NCI-H1048 (cell line): ENCODE measurements at places on chromosomes 7 and 10.

- DNase-seq: no peak
Measured at GRCh38 chr10:101609481-101609880, 21.4 kb downstream of the DPCD start.

GRCh38 chr7:5776894-5777660, 4.4 kb downstream of the RNF216 start:
- no peak for DNase-seq

DNA sequence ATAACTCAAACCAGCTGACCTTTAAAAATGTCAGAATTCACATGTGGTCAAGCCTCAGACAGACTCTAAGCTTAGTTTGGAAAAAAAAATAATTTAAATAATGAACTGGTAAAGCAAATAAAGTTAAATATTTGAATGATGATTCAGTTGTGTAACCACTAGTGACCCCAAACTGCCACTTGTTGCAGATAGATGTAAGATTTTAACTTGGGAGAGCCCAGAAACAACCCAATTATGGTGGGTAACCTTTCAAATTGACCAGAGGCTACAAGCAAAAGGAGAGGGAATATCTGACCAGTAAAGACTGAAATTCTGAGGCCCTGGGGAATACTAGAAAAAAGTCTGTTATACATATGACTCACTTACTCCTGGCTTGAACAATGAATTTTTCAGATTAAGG, 268.1 kb downstream of the HPSE2 start:
- no peak for DNase-seq

- DNase-seq: no peak
Measured at GRCh38 chr7:69129524-69129923, 468.8 kb upstream of the AUTS2 start.

DNA sequence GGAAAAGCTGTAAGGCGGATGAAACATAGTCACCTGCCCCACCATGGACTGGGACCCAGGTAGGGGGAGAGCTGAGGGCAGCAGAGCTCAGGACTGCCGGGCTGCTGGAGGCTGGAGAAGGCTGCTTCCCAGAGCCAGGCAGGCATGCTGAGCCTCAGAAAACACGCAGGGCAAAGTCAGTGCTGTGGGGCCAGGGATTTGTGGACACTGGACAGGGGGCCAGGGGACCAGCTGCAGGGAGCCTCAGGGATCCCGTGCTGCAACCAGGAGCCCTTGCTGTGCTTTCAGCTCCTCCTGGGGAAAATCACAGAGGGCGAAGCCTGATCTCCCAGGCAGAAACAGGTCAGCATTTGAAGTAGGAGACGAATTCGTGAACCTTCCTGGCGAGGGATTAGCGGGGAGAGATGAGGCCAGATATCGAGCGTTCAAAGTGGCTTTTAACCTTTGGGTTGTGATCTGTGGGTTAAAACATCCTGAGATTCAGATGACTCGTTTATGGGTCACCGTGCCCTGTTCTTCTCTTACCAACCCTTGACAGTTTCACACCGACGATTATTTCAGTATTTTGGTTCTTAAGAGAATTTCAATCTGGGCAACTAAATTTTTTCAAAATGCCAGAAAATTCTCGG, 85.6 kb upstream of the SHH start:
- no peak for DNase-seq

- DNase-seq: no peak
Measured at GRCh38 chr7:99605527-99605926, 7.5 kb downstream of the TMEM225B start.

- DNase-seq: no peak
Measured at GRCh38 chr10:59360605-59361405, 1.5 kb downstream of the FAM13C start.

GRCh38 chr7:105678811-105679495, 97.7 kb upstream of the EFCAB10 start:
- DNase-seq: no peak

- no peak for DNase-seq
Measured at GRCh38 chr10:70597856-70598815, 4.4 kb downstream of the PRF1 start.

GRCh38 chr7:154841731-154842331, 161.1 kb downstream of the PAXIP1 start:
- DNase-seq: no peak

DNA sequence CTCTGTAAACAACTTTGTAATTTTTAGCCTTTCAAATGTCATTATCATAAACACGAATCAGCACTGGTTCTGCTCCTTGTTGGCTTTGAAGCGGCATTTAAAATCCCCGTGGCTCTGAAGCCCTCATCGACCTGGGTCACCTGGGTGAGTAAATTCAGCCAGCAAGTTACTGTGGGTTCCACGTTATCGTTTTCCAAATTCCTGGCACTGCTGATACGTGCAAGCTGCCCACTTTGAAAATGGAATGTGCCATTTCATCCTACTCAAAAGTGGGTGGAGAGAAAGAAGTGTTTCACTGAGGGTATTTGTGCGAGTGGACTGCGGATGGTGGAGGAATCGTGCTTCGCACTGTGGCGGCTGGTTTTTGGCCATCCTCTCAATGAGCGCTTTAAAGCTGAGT, 281.7 kb downstream of the KLF6 start:
- no peak for DNase-seq

DNA sequence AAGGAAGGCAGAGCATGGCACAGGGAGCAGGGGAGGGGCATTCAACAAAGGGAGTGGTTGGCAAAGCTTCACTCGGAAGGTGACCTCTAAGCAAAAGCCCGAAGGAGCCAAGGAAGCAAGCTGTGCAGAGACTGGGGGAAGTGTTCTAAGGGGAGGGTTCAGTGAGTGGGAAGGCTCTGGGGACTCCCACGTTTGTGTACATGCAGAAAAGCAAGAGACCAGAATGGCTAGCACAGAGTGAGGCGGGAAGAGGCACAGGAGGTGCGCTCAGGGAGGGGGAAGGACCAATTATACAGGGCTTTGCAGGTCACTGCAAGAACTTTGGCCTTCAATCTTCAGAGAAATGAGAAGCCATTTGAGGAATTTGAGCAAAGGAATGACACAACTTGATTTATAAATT, 7.4 kb downstream of the ARHGAP21 start:
- no peak for DNase-seq

- DNase-seq: no peak
Measured at GRCh38 chr7:80187727-80188126, 53.1 kb downstream of the GNAI1 start.

DNA sequence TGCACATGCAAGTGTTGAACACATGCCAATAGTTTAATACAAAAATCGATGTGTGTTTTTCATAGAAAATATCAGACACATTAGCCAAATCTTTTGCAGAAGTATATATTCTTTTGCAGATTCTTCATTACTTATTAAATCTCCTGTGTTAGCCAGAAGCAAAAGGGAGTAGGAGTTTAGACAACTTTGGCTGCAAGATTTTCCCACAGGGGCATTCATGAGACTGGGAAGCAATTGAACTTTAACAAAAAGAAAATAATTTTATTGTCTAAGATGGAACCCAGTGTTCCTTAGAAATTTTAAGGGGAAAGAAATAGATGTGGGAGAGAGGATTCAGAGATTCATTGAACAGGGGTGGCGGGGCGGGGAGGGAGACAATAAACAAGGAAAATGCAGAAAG, 1336.0 kb downstream of the GATA3 start:
- no peak for DNase-seq

DNA sequence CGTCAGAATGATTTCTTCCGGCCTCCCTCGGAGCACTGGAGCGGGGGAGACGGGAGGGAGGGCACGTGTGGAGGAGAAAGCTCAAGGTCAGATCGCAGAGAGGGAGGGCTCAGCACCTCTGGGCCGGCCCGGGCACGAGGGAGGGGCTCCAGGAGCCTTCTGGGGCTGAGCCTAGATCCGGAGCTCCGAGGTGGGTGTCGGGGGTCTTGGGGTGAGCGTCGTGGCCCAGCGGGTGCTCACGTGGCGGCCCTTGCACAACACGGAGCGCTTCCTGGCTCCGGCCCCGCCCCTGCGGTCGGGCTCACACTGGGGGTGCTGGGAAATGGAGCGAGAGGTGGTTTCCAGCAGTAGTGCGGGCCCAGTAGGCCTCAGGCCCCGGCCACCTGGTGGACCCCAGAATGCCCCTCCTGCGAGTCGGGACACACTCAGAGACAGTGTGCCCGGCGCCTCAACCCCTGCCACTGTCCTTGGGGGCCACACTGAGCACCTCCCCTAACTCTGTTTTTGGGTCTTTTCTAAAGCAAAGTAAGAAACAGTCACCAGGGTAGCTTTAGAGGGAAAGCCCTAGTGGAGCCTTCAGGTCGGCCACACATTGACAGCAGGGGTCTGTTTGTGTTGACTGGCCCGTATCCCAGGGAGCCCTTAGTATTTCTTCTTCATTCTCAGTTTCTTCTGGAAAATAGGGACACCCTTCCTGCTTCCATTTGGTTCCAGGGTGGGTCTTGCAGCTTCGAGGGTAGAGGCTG, 798 bp downstream of the PPIF start:
- DNase-seq: no peak

DNA sequence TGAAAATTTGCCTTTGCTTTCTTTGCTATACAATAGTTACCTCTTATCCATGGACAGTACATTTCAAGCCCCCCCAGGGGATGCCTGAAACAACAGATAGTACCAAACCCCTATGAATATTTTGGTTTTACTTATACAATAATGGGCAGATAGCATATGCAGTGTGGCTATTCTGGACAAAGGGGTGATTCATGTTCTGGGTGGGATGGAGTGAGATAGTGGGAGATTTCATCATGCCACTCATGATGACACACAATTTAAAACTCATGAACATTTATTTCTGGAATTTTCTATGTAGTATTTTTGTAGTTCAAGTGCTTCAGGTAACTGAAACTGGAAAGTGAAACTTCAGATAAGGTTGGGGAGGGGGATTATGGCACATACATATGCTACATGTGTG, 12.0 kb downstream of the STARD3NL start:
- DNase-seq: no peak

DNA sequence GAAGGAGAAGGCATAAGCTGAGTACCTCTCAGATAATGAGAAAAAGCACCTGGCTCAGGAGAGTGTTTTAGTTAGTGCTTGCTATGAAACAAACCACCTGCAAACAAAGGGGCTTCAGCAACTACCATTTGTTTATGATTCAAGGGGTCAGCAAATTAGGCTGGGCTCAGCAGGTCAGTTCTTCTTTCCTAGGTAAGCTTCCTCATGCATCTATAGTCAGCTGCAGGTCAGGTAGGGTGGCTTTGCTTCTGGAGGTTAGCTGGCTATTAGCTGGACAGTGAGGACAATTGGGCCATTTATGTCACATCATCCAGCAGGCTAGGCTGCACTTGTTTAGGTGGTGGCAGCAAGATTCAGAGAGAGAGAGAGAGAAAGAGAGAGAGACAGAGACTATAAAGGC, 185.5 kb downstream of the EMX2 start:
- DNase-seq: no peak

DNA sequence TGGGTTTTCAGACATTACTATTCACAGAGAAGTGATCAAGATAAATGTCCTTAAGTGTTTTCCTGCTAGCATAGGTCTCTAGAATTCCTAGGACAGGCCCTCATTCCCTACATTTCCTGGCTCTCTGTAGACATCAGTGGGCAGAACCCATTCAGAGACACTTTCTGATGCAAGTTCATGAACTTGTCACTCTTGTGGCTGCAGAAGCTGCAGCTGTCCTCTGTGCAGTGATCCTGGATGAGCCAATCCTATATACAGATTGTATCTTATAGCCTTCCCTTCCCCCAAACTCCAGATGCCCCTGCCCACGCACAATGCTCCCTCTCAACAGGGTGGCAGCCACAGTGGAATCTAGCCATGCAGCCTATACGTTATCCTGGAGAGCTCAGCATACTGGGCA, 12.6 kb upstream of the GRB10 start:
- no peak for DNase-seq

GRCh38 chr7:2052657-2053048, 180.1 kb downstream of the MAD1L1 start:
- DNase-seq: no peak

DNA sequence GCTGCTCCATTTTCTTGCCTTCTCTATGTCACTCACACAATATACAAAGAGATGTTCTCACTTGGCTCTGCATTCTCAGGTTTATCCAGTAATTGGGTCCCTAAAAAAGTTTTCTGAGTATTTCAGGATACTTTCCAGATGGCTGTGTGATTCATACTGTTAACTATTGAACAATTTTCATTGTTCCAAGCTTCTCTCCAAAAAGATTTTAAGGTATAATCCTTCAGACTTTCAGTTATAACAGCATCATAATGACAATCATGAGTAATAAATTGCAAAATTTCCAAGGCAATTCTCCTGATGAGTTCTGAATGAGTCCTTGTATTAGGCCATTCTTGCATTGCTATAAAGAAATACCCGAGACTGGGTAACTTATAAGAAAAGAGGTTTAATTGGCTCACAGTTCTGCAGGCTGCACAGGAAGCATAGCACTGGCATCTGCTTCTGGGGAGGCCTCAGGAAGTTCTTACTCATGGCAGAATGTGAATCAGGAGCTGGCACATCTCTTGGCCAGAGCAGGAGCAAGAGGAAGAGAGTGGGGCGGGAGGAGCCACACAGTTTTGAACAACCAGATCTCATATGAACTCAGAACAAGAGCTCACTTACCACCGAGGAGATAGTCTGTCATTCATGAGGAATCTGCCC, 148.1 kb downstream of the SLC16A9 start:
- DNase-seq: no peak

GRCh38 chr7:81297317-81297716, 378.5 kb upstream of the SEMA3C start:
- DNase-seq: no peak

GRCh38 chr10:32155075-32155516, 98.9 kb upstream of the KIF5B start:
- no peak for DNase-seq

DNA sequence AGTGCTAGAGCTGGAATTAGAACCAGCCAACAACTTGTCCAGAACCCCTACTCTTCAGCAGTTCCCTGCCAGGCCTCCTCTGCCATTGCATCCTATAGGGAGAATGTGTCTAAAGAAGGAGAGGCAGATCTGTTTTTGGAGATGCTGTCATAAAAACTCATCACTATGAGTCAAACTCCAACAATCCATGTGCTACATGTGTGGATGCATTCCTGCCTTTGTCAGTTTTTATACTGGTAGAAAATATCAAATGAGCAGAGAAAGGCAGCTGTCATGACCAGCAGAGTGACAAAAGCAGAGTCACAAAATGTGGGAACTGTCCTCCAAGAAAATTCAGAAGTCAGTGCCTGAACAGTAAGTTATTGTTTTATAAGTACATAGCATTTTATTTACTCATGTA, 93.0 kb downstream of the ABLIM1 start:
- DNase-seq: no peak
